ENCODE measurements at places on chromosomes 7 and 10.

- DNase-seq = no peak
Observed at GRCh38 chr7:86955895-86956503, 103.5 kb downstream of the ELAPOR2 start.

GRCh38 chr10:96502561-96503282 lies 11.0 kb downstream of the TLL2 start:
- no peak for DNase-seq

- no peak for DNase-seq
Observed at GRCh38 chr10:7608001-7608400, 58.8 kb downstream of the ITIH5 start.

GRCh38 chr10:34291466-34292193 lies 523.5 kb downstream of the PARD3 start:
- no peak for DNase-seq

- DNase-seq = no peak
Observed at GRCh38 chr7:37432281-37432920, 16.3 kb downstream of the ELMO1 start.

- no peak for DNase-seq
Observed at GRCh38 chr7:148327379-148327778, 263.2 kb upstream of the C7orf33 start.

DNA sequence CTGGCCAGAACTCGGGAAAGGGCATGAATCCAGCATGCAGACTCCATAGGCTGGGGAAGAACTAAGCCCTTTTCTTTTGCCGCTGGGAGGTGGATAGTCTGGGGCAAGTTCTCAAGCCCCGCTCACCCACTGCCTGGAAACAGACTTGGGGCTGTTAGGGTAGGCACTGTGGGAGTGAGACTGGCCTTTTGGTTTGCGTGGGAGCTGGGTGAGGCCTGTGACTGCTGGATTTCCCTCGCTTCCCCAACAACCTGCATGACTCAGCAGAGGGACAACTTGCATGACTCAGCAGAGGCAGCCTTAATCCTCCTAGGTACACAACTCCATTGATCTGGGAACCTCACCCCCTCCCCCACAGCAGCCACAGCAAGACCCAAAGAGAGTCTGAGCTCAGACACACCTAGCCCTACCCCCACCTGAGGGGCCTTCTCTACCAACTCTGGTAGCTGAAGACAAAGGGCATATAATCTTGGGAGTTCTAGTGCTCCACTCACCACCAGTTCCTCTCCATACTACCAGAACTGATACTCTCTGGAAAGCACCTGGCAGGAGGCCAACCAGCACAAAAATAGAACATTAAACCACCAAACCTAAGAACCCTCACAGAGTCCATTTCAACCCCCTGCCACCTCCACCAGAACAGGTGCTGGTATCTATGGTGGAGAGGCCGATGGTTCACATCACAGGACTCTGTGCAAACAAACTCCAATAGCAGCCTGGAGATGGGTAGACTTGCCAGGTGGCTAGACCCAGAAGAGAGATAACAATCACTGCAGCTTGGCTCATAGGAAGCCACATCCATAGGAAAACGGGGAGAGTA lies 81.4 kb upstream of the LAMB4 start:
- DNase-seq = no peak

GRCh38 chr7:90738249-90738648 lies 142.1 kb downstream of the CDK14 start:
- DNase-seq = no peak

Data from C1 segment of cervical spinal cord (tissue), 14 donors.